ENCODE measurements at places on chromosomes 5 and 9.

DNA sequence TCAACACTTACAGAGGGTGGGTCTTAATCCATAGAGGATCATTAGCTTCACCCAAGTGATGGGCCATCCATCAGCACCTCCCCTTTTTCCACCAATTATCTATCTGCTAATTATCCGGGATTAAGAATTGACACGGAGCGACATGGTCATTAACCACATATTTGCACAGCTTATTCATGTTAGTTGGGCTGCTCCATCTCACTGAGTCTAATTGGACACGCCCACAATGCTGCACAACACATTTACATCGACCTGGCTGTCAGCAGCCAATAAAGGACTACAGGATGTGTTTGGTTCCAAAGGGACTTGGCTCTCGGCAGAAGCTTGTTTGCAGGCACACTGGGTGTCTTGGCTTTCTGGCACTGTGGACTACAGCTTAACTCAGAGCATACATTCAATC, 21.6 kb downstream of the FOXE1 start:
- no peak for DNase-seq

DNA sequence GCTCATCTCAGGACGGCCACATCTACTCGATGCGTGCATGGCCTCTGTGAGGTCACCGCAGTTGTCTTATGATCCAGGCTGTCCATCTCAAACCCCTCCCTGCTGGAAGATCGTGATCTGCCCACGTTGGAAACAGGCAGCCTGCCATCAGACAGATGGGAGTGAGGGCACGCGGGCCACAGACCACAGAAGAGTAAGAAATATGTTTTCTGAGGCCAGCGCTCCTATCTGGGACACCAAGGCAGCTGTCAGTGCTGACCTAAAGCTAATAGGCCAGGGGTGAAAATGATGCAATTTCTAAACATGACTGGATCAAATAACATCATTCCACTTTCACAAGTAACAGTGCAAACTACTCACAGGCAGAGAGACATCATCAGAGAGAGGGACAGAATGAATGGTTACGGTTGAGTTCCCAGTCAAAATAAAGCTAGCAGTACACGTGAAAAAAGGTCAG, 57.1 kb upstream of the CER1 start:
- DNase-seq: no peak

DNA sequence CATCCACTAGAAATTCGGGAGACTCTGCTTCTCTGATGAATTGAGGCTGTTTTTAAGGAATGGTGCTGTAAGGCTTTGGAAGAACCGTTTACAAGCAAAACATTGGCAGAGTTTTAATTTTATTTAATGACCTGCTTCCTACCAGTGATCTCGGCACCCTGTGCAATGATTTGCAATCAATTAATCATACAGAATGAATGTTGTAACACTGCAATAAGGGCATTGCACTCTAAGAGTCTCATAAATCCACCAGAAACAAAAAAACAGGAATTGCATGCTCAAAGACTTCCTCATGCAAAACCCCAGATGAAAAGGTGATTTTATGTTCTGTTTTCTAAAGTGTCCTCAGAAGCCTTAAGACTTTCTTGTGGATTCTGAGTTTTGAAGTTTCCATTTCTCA, 295.7 kb downstream of the ARHGEF28 start:
- no peak for DNase-seq

- no peak for DNase-seq
Observed at GRCh38 chr9:89993678-89994630, 389.1 kb downstream of the GADD45G start.

GRCh38 chr5:83265318-83265717, 188.0 kb downstream of the XRCC4 start:
- DNase-seq: no peak

GRCh38 chr9:71984831-71985281, 73.4 kb downstream of the C9orf85 start:
- DNase-seq: no peak

DNA sequence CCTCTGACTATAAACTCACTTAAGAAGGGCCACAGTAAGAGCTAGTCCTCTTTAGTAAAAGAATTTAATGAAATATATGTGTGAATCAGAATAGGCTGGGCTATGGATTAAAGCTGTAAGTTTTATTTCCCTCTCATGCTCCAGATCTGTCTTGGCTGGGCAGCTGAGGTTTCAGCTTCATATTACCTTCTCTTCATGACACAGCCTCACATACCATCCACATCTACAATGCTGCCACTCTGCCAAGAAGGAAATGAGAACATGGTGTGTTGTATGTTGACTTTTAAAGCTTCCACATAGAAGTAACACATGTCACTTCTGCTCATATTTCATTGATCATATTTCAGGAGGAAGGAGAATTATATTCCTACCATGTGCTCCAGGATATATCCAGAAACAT, 776.0 kb upstream of the ACO1 start:
- DNase-seq: no peak

- no peak for DNase-seq
Observed at GRCh38 chr9:108271646-108272348, 584.0 kb downstream of the ACTL7B start.

DNA sequence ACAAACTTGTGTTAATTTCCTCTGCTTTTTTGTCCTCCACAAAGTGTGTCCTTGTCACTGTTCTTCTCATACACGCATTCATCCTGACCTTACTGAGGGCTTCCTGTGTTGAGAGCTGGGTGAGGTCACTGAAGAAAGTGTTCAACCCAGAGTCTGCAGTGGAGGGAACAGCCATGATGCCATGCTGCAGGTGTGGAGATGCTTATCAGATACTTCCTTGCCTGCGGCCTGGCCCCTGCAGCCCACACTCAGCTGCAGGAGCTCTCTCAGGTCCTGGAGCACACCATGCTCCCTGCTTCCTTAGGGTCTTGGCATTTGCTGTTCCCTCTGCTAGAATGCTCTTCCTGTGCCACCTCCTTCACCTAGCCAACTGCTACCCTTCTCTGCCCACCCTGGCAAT, 108.1 kb upstream of the SPRY4 start:
- DNase-seq: no peak

GRCh38 chr9:107248714-107249113, 34.4 kb upstream of the RAD23B start:
- DNase-seq: no peak

GRCh38 chr5:14998491-14998890, 126.9 kb upstream of the ANKH start:
- DNase-seq: no peak

GRCh38 chr5:152264645-152265254, 140.3 kb downstream of the NMUR2 start:
- DNase-seq: no peak

- DNase-seq: no peak
Observed at GRCh38 chr5:131511934-131512333, 123.1 kb downstream of the RAPGEF6 start.

GRCh38 chr5:91339063-91339705, 43.9 kb downstream of the ARRDC3 start:
- DNase-seq: no peak

- no peak for DNase-seq
Observed at GRCh38 chr5:54643685-54644106, 126.1 kb downstream of the SNX18 start.

DNA sequence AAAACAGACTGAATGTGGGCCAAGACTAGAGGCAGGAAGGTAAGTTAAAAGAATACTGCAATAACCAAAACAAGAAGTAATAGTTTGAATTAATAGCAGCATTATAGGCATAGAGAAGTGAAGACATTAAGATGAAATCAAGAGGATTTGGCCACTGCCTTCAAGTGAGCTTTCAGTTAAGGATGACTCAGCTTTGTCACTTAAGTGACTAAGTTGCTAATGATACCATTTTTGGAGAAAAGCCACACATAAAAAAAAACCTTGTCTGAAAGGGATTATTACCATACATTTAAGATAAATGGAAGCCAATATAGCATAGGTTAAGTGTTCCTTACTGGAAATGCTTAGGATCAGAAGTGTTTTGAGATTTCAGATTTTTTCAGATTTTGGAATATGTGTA, 57.0 kb downstream of the ECPAS start:
- DNase-seq: no peak

DNA sequence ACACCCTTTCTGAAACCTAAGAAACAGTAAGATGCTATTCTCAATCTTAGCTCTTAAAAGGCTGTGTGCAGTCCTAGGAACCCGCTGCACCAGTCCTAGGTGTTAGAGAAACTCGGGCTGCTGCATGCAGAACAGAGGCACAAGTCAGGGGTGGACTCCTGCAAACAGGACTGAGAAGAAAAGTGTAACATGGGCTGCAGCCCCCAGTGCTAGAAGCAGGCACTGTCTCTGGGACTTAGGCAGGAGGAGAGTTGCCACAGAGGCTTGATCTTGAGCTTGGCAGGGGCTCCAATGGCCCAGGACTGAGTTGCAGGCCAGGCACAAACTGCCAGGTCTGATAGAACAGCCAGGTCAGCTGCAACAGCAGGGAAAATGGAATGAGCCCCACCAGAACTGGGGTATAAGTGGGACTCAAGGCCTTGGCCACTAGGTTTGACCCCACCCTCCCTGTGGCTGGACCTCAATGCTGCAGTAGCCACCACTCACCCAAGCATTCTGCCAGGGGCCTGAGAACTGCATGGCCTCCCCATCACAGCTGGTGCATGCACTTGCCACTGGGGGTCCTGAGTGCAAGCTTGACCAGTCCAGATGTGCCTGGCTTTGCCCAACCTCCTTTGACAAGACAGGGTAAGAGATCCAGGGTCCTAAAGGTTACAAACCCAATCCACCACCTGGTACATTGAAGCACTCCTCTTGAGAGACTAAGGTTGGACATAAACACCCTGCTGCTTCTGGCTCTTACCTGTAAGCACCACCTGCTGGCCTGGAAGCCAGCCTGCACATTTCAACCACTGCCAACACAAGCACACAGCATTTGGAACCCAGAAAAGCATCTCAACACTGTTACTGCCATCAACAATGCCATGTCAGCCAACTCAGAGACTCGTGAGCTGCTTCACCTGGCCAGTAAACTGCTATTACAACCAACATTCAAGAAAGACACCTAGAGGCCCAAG, 103.3 kb downstream of the FBXL17 start:
- no peak for DNase-seq

DNA sequence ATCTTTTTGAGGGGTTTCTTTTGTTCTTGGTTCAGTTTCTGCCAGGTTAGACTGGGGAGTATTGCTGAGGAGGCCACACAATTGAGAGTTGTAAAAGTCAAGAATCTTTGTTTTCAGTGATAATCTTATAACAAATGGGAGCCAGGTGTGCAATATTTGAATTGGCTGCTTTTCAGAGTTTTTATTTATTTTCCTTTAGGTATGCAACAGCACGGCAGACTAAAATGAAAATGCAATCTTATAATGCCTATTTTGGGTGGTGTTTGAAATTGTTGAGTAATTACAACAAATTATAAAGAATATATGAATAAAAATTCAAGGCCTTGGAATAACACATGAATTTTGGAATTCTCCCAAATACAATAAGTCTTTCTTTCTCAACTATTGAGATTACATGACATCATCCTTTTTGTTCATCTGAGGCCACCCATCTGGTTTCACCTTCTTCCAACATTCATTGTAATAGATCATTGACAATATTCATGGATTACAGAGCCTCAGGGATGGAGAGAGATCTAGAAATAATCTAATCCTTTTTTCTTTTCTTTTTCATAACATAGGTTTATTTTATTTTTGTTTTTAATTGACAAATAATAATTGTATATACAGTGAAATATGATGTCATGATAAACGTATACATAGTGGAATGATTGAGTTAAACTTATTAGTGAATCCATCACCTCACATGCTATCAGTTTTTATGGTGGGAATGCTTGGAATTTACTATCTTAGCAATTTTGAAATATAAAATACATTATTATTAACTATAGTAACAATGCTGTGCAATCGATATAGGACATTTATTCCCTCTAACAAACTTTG, 1061.0 kb downstream of the NR2F1-AS1 start:
- no peak for DNase-seq

- no peak for DNase-seq
Observed at GRCh38 chr5:167479779-167480178, 811.7 kb upstream of the WWC1 start.

DNA sequence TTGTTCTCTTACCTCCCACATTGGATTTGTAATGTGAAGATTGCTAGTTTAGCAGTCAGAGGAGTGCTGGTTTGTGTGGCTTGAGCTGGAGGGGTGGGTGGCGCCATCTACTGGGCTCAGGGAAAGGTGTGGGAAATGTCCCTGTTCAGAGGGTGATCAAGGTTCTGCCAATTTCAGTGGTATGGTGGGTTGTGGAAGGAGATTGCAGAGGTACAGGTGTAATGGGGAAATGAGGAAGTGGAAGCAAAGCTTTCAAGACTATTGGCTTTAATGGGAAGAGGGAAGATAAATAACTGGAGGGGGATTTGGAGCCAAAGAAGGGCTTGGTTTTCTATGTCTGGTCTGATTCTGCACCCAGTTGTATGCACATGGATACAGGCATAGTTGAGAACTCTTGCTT, 76.4 kb downstream of the OSMR start:
- no peak for DNase-seq

- DNase-seq: no peak
Observed at GRCh38 chr5:34026089-34026761, 16.8 kb downstream of the C1QTNF3 start.

DNA sequence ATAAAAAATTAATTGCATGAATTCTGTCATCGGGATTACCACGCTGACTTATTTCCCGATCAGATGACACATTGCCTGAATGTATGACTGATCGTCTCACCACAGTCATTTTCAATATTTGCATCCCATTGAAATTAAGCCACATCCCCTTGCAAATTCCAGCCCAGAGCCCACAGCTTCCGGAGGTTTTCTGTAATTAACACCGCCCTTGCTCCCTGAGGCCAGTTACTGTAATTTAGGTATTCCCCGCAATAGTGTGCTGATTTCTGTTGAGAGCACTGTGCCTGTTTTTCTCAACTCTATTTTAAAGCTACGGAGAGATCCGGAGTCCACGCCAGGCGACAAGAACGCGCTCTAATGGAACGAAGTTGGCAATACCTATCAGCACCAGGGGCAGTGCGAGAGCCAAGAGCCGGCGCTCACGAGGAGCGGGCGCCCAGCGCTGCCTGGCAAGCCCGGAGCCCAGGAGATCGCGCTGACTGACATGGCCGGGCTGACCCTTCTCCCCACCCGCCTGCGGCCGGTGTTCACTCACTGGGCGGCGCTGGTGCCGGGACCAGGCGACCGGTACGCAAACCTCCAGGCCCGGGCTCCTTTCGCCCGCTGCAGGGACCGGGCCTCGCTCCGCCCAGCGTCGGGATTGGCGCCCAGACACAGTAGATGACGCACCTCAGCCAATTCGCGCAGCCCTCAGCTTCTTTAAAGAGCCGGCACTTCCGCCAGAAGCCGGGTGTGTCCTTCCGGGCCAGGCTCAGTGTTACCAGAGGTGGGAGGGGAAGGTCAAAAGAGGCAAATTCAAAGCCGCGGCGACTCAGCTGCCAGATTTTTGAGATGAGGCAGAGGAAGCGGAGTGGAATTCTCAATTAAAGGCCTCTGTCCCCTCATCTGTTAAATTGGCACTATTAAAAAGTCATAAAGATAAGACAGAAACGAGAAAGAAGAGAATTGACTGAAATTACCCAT, at the start of gene PLGRKT:
Gene PLGRKT, minus strand, starts transcription at position 672 of the 963 bp plus-strand sequence. CDS start 5,948 bp downstream, outside the sequence.
- peak; percentile 50 for DNase-seq
